ENCODE measurements at places on chromosomes 11 and 22. TPM values are rescaled to one million over a fixed set of nuclear protein-coding genes. Genes with fewer than 3 reads are reported as not detected.

GRCh38 chr11:115527534-115528125 lies 23.4 kb upstream of the CADM1 start:
- H3K36me3 ChIP-seq, result no peaks in the 10 kb centered on the region
- no peak for DNase-seq
- H3K4me3 ChIP-seq, result no peak overlapping the region
- peaks cover 2% of the 10 kb centered on the region for H3K27me3 ChIP-seq
- no peaks in the 10 kb centered on the region for H3K4me1 ChIP-seq

- H3K27me3 ChIP-seq, result no peaks in the 10 kb centered on the region
- H3K36me3 ChIP-seq, result no peaks in the 10 kb centered on the region
- no peak overlapping the region for H3K27ac ChIP-seq
- H3K4me3 ChIP-seq, result no peak overlapping the region
- no peaks in the 10 kb centered on the region for H3K4me1 ChIP-seq
Observed at GRCh38 chr11:83355391-83355790, 69.2 kb upstream of the CCDC90B start.

DNA sequence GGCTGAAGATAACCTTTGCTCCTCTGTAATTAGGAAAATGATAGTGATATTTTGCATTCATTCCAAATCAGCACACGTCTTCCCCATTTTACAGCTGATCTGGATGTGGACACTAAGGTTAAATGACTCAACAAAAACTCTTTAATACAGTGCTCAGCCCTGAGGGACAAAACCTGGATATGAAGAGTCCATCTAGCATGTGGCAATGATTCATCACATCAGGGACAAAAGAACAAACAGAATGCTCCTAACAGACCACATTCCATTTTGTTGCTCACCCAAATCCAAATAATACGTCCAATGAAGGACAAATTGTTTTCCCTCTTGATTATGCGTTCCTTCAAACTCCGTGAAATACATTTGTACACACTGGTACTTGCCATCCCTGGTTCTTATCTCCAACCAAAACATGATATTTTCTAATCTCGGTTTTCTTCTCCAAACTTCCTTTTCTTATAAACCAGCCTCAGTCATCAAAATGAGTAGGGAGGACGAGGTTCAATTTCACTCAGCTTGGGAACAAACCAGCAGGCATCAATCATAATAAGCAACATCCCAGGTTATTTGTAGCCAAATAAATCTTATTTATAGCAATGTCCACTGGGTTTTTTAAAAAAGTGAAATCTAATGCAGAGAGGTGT lies 53.7 kb upstream of the MTMR2 start:
- no peak for DNase-seq
- H3K4me1 ChIP-seq, result no peaks in the 10 kb centered on the region
- no peaks in the 10 kb centered on the region for H3K27me3 ChIP-seq

DNA sequence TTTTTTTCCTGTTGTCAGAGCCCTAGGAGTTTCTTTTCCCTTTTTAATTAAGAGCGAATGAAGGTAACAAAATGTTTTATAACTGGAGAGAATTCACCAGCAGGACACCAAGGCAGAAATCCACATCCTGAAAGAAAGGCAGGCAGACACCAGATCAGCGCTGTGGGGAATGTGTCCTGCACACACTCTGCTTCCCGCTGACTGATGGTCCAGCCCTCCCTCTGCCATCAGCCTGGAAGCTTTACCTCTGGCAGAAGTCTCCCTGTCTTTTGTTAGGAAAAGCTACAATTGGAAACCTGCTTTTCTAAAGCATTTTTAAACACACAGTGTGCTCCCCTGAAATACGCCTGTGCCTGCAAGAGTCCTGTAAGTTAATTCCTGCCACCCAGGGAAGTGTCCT lies 638.5 kb downstream of the NTM start:
- no peak for DNase-seq
- H3K27me3 ChIP-seq, result no peaks in the 10 kb centered on the region
- H3K4me3 ChIP-seq, result no peak overlapping the region
- H3K27ac ChIP-seq, result no peak overlapping the region
- H3K4me1 ChIP-seq, result no peaks in the 10 kb centered on the region

DNA sequence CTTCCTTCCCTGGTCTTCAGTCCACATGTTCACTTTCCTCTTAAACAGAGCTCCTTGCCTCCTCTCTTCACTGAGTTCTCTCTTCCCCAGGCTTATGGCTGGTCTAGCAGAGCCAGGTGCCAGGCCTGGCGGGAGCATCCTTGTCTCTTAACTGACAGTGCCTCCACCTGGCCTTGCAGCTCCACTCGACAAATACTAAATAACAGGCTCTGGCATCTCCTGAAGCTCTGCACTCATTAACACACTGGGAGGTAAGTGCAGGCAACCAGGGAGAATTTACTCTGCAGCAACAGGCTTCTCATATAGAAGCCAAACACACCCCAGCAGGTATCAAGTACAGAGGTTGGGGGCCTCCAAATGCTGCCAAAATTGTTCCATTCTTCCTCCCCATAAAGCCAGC lies 438.1 kb downstream of the SOX6 start:
- H3K27ac ChIP-seq, result no peak overlapping the region
- no peaks in the 10 kb centered on the region for H3K27me3 ChIP-seq

DNA sequence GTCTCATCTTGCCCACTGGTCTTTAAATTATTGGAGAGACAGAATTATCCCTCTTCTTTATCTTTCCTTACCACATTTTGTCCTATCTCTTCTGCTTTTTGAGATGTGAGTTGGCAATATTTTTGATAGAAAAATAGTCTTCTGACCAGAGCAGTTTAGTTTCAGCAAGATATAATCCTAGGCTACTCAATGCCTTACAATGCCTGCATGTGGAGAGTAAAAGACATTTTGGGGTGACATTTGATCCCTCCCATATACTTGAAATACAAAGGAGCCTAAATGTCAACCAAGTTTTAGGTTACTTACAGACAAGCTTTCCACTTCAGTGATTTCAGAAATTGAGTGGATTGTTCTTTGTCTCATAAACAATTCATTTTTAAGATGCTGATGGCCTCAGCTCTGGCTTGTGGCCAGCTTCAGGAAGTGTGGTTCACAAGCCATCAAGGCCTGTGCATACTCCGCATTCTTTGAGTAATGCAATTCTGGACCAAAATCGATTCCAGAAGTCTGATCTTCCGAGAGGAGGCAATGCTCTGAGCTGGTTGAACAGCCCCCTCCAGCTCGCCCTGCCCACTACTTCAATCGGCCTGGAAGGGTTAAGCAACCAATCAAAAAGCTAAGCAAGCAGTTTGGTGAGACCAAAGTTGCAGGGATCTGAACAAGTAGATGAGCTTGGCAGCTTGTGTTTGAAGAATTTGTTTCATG lies 274.4 kb downstream of the BLID start:
- peaks cover 1% of the 10 kb centered on the region for H3K36me3 ChIP-seq
- DNase-seq, result no peak
- no peak overlapping the region for H3K27ac ChIP-seq
- H3K4me3 ChIP-seq, result no peak overlapping the region
- no peaks in the 10 kb centered on the region for H3K27me3 ChIP-seq

- DNase-seq, result peak; percentile 70
- no peaks in the 10 kb centered on the region for H3K27me3 ChIP-seq
- no peak overlapping the region for H3K4me3 ChIP-seq
Observed at GRCh38 chr11:66459138-66459778, 7.4 kb upstream of the PELI3 start.

DNA sequence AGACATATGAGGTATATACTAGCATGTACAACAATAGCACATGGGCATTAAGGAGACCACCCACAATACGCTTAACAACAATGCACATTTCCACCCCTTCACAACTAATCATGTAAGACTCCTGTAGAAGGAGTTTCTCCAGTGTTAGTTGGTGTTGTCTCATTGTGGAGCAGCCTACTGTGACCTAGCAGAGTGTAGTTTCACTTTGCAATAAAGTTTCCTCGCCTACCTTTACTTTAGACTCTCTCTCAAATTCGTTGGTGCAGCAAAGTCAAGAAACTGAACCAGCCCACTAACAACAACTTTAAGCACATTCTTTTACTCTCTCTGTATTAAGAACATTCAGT lies 863.6 kb downstream of the FAM181B start:
- peak overlapping the region; percentile 99 for H3K27ac ChIP-seq
- peaks cover 2% of the 10 kb centered on the region for H3K27me3 ChIP-seq
- peaks cover 56% of the 10 kb centered on the region for H3K4me1 ChIP-seq
- no peak for DNase-seq

DNA sequence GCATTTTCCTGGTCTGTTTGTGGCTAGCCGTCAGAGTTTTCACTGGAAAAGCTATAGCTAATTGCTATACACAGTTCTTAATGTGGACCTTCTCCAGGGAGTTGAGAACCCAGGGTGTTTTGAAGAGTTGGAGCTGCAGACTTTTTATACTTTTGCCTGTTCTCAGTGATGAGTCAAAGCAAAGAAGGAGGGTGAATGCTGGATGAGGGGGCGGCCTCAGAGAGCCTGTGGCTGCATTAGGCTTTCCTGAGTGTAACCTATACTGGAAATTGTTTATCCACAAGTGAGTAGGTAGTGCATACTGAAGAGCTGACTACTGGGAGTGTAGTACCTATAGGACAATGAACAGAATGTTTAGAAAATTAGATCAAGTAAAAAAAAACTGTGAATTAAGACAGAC lies 79.7 kb upstream of the HORMAD2 start:
- peaks cover 2% of the 10 kb centered on the region for H3K36me3 ChIP-seq
- no peak overlapping the region for H3K4me3 ChIP-seq
- DNase-seq, result peak; percentile 32
- peaks cover 5% of the 10 kb centered on the region for H3K4me1 ChIP-seq
- peak overlapping the region; percentile 45 for H3K27ac ChIP-seq

DNA sequence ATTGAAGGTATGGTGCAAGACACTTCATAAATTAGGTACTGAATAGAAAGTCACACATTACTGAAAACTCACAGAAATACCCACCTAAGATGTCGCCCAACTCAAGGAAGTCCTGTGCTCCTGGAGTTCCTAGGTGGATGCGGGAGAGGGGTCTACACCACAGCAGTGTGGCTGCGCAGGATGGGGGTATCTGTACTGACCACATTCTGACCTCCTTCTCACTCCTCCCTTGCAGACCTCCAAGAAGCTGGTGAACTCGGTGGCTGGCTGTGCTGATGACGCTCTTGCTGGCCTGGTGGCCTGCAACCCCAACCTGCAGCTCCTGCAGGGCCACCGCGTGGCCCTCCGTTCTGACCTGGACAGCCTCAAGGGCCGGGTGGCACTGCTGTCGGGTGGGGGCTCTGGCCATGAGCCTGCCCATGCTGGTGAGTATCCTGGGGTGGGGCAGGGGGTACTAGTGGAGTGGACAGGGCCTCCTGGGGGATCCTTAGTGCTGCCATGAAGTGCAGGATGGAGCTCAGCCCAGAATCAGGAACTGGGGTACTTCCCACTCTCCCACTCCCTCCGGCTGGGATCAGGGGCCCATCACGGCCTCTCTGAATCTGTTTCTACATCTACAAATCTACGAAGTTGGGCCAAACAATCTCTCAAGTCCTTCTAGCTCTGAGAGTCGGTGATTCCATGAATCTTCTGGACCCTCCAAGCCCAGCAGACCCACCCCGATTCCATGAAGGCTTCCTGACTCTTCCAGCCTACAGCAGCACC lies 4.9 kb downstream of the TKFC start:
- peaks cover 25% of the 10 kb centered on the region for H3K4me1 ChIP-seq
- no peak overlapping the region for H3K27ac ChIP-seq
- H3K36me3 ChIP-seq, result peaks cover 13% of the 10 kb centered on the region
- H3K27me3 ChIP-seq, result no peaks in the 10 kb centered on the region
- no peak overlapping the region for H3K4me3 ChIP-seq

GRCh38 chr11:13691286-13691899 lies 22.9 kb downstream of the FAR1 start:
- H3K27me3 ChIP-seq, result no peaks in the 10 kb centered on the region
- no peak overlapping the region for H3K27ac ChIP-seq
- DNase-seq, result no peak

GRCh38 chr11:116065986-116066385 lies 561.8 kb upstream of the CADM1 start:
- no peak overlapping the region for H3K27ac ChIP-seq
- DNase-seq, result no peak

DNA sequence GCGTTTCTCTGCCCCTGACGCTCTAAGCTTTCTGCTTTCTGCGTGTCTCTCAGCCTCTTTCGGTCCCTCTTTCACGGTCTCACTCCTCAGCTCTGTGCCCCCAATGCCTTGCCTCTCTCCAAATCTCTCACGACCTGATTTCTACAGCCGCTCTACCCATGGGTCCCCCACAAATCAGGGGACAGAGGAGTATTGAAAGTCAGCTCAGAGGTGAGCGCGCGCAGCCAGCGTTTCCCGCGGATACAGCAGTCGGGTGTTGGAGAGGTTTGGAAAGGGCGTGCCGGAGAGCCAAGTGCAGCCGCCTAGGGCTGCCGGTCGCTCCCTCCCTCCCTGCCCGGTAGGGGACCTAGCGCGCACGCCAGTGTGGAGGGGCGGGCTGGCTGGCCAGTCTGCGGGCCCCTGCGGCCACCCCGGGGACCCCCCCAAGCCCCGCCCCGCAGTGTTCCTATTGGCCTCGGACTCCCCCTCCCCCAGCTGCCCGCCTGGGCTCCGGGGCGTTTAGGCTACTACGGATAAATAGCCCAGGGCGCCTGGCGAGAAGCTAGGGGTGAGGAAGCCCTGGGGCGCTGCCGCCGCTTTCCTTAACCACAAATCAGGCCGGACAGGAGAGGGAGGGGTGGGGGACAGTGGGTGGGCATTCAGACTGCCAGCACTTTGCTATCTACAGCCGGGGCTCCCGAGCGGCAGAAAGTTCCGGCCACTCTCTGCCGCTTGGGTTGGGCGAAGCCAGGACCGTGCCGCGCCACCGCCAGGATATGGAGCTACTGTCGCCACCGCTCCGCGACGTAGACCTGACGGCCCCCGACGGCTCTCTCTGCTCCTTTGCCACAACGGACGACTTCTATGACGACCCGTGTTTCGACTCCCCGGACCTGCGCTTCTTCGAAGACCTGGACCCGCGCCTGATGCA lies at the start of gene MYOD1:
TSS of gene MYOD1 (plus strand) at position 544 of the 910 bp plus-strand sequence. CDS start at position 756, 212 bp downstream.
- H3K4me1 ChIP-seq, result peaks cover 2% of the 10 kb centered on the region
- H3K36me3 ChIP-seq, result no peaks in the 10 kb centered on the region
- H3K27ac ChIP-seq, result no peak within 1 kb of the TSS
- peaks cover 34% of the 10 kb centered on the region for H3K27me3 ChIP-seq
- H3K4me3 ChIP-seq, result no peak within 1 kb of the TSS

DNA sequence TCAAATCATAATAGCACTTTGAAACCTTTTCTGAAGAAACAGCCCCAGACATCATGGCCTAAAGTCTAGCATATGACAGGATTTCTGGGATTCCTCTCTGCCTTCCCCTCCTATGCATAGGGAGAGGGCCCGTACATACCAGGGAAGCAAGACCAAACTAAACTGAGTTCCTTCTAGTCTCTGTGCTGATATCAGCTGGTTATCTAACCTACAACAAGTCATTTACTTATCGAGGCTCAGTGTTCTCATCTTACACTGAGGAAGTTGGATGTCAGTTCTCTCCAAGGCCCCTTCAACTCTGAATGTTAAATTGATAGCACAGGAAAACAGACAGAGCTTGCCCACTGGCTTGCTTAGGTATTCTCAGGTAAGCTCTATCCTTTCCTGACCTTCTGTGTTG lies 17.0 kb upstream of the GRIK4 start:
- no peaks in the 10 kb centered on the region for H3K4me1 ChIP-seq
- no peaks in the 10 kb centered on the region for H3K36me3 ChIP-seq
- no peak for DNase-seq
- H3K27me3 ChIP-seq, result peaks cover 8% of the 10 kb centered on the region
- no peak overlapping the region for H3K27ac ChIP-seq

- peak overlapping the region; percentile 73 for H3K4me3 ChIP-seq
- peaks cover 2% of the 10 kb centered on the region for H3K36me3 ChIP-seq
- DNase-seq, result peak; percentile 78
- no peaks in the 10 kb centered on the region for H3K27me3 ChIP-seq
Observed at GRCh38 chr11:64745189-64745520, 1.2 kb upstream of the RASGRP2 start.

PSMD13 gene
- total RNA-seq, result 228 TPM

RTN4R gene
- 2.8 TPM for total RNA-seq

E2F8 gene
- 12.9 TPM for total RNA-seq

GDPD4 gene
- not detected for total RNA-seq

CASP1 gene
- 31.9 TPM for total RNA-seq

MS4A15 gene
- total RNA-seq, result not detected

BDNF gene
- total RNA-seq, result not detected

C2CD3 gene
- 25.6 TPM for total RNA-seq

LSP1 gene
- total RNA-seq, result 247 TPM
